NCI-H2081 (cell line): ENCODE measurements at places on chromosomes 11 and 22.
A peak's percentile ranks its signal among the peaks of the same experiment; 100 is the strongest.

DNA sequence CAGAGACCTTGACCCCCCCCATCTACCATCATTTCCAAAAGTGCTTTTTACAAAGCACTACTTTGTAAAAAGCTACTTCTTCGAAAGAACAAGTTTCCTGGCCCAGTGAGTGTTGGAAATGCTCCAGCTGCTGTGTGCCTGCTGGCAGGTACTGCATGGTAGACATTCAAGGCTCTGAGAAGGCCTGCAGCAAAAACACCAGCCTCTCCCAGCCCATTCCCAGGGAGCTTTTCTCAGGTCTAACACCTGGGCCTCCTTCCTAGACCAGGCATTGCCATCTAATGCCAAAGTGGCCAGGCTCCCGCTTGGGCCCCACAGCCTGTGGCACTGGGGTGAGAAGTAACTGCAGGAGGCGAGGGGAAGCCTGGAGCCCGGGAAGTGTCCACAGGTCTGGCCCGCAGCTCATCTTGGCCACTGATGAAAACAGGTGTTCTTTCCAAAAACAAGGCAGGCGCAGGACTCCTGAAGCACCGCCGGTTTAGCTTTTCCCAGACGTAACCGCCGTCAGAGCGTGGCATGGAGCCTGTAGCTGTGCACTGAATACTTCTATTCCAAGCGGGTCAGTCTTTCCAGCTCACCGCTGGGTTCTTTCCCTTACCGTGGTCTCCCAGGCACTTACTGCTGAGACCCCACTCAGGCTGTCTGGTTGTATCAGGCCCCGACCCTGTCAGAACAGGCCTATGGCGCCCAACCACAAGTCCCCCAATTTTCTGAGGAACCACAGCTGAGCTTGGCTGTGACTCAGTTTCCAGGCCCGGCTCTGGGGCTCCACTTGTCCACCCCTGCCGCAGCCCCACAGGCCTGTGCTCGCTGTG, 1.2 kb upstream of the TCIRG1 start:
- DNase-seq = no peak

- DNase-seq = peak; percentile 94
These were observed 14.6 kb upstream of the TEF start for GRCh38 chr22:41367039-41367679.

DNA sequence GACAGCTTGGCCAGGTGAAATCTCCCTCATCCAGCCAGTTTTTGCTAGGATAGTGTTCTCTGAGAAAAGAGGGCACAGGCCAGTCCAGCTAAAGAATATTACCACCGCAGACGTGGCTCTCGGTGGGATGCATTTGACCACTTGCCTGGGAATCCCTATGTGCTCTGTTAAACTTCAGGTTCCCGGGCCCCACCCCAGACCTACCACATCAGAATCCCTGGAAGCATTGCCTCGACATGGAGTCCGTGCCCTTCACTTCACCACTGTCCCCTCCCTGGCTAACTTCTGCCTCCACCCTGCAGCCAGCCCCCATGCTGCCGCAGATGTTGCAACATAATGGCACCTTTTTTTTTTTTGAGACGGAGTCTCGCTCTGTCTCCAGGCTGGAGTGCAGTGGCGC, 56.9 kb upstream of the EMID1 start:
- no peak for DNase-seq

DNA sequence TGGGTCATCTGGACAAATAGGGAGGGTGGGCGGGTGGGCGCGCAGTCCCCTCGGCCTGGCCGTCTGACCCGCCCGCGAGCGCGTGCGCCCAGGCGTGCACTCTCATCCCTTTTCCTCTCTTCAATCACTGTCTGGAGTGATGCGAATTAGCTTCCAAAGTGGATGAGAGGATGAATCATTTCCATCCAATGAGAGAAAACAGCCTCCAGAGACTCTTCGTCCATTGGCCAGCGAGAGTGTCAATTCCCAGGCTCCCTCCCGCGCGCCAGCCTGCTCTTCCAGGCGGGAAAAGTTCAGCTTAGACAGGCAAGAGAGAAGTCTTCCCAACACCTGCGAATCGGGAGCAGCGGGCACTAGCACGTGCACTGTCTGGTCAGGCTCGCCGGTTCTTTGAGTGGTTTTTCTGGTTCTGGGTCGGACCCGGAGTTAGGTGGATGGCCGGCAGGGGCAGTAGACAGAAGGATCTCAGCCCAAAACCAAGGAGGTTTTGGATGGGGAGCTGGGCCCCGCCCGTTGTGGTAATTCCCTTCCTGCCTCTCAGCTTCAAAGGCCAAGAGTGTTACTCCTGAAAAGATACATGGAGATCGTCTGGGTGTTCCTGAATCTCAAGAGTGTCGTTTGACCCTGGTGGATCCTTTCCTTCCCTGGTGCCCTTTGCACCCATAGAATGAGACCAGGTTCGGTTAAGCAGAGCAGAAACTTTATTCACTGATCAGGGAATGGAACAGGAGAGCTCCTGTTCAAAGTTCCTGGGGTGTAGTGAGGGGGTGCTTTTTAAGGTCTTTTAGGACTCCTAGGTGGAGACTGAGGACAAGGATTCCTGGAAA, 33.4 kb upstream of the GLYATL1 start:
- DNase-seq = peak; percentile 82

- DNase-seq = no peak
These were observed 85.3 kb downstream of the GGT1 start for GRCh38 chr22:24688256-24688655.

DNA sequence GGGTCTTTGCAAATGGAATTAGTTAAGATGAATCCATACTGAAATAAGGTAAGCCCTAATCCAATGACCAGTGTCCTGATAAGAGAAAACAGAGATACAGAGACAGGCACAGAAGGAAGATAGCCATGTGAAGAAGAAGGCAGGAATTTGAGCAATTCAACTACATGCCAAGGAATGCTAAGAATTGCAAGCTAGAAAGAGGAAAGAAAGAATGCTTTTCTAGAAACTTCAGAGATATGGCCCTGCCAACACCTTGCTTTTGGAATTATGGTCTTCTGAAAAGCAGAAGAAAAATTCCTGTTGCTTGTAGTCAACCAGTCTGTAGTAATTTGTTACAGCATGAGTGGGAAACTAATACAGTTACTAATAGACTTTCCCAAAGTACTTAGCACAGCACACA, 111.3 kb downstream of the SLC17A6 start:
- DNase-seq = no peak

GRCh38 chr11:122686111-122686510, 30.6 kb downstream of the UBASH3B start:
- DNase-seq = no peak
